ENCODE measurements at places on chromosomes 6 and 20.

DNA sequence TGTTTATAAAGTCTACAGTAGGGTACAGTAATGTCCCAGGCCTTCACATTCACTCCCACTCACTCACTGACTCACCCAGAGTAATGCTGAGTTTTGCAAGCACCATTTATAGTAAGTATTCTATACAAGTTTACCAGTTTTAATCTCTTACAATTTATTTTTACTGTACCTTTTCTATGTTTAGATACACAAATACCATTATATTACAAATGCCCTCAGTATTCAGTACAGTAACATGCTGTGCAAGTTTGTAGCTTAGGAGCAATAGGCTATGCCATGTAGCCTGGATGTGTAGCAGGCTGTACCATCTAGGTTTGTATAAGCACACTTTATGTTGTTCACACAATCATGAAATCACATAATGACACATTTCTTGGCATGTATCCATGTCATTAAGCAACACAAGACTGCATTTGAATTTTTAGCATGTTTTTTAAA is 673.6 kb downstream of the CD109 start:
- DNase-seq = no peak

- DNase-seq = no peak
Measured at GRCh38 chr6:20280288-20280621, 68.0 kb upstream of the MBOAT1 start.

GRCh38 chr6:70668499-70668812 is 773 bp downstream of the SMAP1 start:
- no peak for DNase-seq

- DNase-seq = no peak
Measured at GRCh38 chr20:6644813-6645628, 122.5 kb upstream of the BMP2 start.

DNA sequence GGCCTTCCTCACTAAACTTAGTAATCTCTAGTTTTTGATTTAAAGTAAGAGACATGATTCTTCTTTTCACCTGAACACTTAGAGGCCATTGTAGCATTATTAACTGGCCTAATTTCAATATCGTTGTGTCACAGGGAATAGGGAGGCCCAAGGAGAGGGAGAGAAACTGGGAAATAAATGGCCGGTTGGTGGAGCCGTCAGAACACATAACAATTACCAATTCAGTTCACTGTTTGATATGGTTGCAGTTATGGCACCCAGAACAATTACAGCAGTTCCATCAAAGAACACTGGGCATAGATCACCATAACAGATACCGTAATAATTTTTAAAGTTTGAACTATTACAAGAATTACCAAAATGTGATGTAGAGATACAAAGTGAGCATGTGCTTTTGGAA is 9.1 kb upstream of the GLYATL3 start:
- no peak for DNase-seq

DNA sequence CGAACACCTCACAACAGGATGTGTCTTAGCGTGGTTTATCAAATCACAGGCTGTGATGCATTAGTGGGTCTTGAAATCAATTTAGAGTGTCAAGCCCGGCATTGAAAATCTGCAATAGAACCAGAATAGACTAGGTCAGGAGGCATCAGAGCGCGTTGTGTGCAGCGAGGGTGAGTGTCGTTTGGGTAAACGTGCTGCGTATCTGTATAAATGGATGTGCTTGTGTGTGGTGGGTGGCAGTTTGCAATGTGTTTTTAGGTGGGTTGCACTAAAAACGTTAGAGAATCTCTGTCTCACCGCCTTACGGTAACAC is 121.0 kb upstream of the SULF2 start:
- DNase-seq = no peak

- DNase-seq = no peak
Measured at GRCh38 chr20:25116739-25117458, 35.0 kb upstream of the VSX1 start.

DNA sequence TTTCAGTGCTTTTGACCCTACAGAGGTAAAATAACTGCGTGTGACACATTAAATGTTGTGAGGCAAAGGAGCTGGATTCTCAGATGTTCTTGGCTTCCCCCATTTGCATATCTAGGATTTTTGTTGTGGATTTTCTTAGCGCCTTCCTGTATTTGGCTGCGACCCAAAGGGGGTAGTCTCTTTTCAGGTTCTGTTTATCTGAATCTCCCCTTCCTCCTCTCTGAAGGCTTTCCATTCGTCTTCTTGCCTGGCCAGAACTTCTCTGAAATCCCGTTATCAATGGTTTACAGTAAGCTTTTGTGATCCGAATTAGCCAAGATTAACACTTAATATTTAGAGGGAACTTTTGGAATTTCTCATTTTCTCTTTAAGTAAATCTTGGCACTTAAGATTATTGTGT is 60.8 kb downstream of the ADGRB3 start:
- no peak for DNase-seq
